Astrocyte of the hippocampus (primary cell): ENCODE measurements at places on chromosomes 12 and 14.

GRCh38 chr12:83850531-83850930 is 1062.1 kb downstream of the SLC6A15 start:
- no peak for DNase-seq

- DNase-seq = no peak
Measured at GRCh38 chr14:83909507-83909906, 1620.4 kb upstream of the FLRT2 start.

DNA sequence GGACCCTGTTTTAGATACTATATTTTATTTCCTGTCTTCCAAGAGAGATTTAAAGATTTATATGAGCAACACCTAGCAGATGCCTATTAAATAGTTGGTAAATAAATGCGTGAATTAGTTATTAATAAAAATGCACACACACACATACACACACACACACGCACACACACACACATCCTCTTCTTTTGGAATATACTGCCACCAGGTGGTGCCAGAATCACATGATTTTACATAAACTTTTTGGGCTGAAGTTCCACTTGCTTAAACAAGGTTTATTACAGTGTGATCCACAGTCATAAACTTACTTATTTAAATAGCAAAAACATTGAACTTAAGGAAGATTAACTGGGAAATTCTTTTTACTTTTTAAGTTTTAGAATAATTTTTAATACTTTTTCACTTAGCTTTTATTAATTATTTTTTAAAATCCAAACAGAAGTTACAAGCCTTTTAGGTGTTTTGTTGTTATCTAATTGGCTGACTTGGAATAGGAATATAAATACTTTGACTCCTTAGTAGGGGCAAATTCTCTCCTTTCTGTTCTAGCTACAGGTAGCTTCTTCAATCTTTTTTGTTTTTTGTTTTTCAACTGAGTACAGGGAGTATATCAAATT is 17.5 kb downstream of the RAD51B start:
- DNase-seq = peak; percentile 85

DNA sequence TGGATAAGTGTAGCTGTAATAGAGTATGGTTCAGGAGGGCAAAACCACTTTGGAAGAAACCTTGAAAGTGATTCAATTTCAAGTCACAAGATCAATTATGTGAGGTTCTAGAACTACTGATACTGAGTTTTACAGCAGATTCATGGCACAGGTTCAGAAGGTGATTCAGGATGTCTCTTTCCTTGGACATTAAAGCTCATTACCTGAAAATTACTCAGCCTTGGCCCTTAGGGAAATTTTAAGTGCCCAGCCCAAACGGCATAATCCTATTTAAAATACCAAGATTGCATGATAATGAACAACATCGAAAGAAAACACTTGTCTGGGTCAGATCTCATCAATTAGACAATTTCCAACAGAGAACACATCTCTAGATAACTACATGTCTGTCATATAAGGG is 70.2 kb upstream of the SLC38A2 start:
- no peak for DNase-seq

DNA sequence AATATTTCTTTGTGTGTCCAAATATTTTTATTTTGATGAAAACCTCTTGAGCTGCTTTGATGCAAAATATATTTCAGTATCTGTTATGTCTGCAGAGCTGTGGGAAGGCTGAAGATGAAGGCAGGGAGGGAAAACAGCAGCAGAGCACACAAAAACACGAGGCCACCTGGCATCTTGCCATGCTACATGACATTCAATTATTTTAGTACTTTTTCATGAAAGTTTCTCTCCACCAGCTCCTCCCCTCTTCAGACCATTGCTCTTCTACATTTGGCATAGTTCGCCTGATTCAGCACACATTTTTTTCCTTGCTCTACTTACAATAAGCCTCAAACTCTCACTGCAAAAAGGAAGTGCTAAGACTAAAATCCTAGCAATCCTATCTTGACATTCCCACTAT is 4.6 kb upstream of the ALX1 start:
- no peak for DNase-seq

DNA sequence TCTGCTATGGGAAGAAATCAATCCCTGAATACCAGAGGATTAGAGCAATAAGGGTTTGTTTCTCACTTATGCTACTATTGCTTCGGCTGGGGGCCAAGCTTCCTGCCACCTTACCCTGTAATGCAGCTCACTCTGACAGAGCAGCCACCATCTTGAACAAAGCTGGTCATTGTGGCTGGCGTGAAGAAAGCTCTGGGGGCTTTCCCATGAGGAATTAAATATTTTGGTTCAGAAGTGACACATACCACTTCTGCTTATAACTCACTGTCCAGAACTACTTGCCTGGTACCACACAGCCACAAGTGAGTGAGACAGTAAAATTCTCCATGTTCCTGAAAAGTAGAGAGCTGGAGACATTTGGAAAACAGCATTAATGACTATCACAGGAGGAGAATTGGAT is 82.6 kb downstream of the GALNT8 start:
- DNase-seq = no peak

DNA sequence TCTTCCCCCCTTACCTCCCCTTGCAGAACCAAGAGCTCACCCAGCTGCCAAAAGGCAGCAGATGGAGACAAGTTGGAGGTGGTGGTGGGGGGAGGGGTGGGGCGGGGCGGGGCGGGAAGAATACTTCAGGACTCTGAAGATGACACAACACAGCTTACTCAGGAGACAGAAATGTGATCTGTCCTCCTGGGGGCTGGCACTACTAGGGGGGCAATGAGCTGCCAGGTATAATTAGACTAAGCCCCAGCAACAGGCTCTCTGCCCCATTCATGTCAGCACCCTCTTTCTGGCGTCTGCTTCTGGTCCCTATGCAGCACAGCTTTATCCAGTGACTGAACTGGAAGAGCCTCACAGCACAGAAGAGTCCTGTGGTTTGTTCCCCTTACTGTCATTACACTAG is 407.0 kb downstream of the MED13L start:
- DNase-seq = no peak

GRCh38 chr12:66365718-66366490 is 63.6 kb downstream of the HELB start:
- DNase-seq = no peak

DNA sequence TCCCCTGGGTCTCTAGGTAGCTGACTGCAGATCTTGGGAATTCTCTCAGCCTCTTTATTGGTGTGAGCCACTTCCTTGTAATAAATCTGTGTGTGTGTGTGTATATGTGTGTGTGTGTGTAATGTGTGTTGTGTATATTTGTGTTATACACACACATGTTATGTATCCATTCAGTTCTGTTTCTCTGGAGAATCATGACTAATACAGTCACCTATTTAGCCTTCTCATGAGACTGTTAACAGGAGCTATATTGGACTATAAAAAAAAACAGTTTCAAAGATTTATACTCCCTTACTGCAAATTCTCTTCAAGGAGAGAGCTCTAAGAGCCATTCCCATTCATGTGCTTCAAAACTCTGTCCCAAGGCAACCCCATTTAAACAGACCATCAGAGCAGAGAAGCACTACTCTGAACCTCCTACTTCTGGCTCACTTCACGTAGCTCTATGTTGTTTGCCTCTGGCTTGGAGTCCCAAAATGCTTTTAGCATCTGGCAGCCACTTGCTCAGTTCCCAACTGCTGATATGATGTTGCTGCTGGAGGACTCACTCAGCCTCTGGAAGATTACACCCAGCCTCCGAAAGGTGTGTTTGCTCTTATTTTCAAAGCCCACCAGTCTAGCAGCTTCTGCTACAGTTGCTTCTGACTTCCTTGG is 48.7 kb upstream of the KITLG start:
- DNase-seq = no peak

GRCh38 chr12:40376533-40377267 is 151.9 kb downstream of the LRRK2 start:
- no peak for DNase-seq

GRCh38 chr12:113912760-113913329 is 53.3 kb downstream of the RBM19 start:
- peak; percentile 88 for DNase-seq

- no peak for DNase-seq
Measured at GRCh38 chr14:73463411-73463810, 5.1 kb upstream of the NUMB start.

GRCh38 chr14:73749706-73750530 is 35.7 kb upstream of the PNMA1 start:
- DNase-seq = no peak

- no peak for DNase-seq
Measured at GRCh38 chr14:71382315-71382714, 475.1 kb downstream of the PCNX1 start.

DNA sequence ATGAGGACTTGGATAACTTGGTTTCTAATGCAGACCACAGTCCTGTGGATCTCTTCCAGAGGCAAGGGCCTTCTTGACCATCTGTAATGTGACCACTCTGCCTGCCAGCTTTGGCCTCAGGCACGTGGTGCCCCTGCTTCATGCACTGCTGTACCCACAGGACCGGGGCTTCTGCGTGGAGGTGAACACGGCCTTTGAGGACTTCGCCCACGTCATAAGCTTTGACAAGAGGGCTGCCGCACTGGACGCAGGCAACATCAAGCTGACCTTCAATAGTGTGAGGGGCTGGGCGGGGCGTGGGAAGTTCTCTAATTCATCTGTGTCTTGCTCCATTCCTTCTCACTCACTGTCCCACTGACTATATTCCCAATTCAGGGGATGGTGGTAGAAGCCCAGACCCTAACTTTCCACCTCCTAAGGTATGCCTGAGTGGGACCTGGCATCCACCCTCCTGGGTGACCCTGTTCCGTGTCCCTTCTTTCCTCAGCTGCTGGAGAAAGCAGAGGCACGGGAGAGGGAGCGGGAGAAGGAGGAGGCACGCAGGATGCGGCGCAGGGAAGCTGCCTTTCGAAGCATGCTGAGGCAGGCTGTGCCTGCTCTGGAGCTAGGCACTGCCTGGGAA is 18.5 kb downstream of the PRPF40B start:
- DNase-seq = no peak

DNA sequence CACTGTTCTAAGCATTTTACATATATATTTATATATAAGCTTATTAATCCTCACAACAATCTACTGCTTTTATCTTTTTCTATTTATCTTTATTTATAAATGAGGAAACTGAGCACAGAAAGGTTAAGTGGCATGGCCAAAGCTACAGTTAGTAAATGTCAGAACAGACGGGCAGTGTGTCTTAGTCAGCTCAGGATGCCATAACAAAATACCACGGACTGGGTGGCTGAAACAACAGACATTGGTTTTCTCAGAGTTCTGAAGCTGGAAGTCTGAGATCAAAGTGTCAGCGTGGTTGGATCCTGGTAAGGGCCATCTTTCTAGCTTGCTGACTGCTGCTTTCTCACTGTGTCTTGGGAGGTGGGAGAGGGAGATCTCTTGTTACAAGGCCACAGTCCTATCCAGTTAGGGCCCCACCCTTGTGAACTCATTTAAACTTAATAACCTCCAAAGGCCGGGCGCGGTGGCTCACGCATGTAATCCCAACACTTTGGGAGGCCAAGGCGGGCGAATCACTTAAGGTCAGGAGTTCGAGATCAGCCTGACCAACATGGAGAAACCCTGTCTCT is 19.8 kb downstream of the RPGRIP1 start:
- peak; percentile 3 for DNase-seq

DNA sequence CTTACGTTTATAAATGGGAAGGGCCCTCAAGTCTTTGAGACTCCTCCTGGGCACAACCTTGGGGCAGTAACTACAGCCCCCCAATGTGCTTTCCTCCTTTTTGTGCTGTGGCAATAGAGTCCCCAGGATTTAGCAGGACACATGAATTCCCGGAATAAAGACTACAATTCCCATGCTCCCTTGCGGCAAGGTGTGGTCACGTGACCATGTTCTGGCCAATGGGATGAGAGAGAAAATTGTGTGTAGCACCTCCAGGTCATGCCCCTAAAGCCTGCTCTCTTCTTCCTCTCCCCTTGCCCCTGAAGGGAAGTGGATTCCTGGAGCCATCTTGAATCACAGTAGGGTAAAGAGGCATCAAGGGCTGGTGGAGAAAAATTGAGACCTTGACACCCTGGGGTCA is 295.1 kb upstream of the SFSWAP start:
- no peak for DNase-seq
